ENCODE measurements at places on chromosomes 2 and 18.
A peak's percentile ranks its signal among the peaks of the same experiment; 100 is the strongest.

DNA sequence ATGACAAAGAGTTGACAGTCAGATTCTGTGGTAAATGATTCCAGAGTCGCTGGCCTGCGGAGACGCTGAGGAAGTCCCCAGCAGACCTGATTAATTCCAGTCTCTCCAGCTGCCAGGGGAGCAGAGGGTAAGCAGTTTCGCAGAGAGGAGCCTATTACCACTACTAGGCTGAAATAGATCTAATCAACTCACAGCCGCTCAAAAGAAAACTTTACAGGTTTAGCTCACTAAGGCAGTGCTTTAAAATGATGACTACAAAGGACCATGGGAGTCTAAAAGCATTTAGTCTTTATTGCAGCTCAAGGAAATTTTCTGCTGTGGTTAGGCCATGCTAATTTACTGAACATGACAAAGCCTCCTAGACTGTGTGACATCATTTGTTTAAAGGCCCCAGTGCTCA, 445.6 kb upstream of the POU3F3 start:
- no peak for DNase-seq

- peak; percentile 40 for DNase-seq
Measured at GRCh38 chr2:176461098-176461808, 192.0 kb downstream of the MTX2 start.

DNA sequence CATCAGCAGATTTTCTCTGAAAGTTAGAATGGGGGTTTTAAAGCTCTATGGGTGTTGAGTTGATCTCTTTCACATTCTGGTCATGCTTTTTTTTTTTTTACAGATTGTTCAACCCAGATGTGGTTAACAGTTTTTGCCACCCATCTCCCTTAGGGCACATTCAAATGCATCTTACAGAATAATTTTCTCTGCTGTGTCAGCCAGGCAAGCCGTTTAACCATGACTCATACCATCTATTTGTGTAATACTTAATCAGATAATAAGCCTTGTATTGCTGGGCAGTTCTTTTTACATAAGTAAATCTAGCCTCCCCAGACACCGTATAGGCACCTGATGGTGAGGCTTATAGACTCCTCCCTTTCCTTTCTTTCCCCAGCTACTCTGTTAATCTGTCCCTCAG, 62.0 kb downstream of the TGIF1 start:
- no peak for DNase-seq

DNA sequence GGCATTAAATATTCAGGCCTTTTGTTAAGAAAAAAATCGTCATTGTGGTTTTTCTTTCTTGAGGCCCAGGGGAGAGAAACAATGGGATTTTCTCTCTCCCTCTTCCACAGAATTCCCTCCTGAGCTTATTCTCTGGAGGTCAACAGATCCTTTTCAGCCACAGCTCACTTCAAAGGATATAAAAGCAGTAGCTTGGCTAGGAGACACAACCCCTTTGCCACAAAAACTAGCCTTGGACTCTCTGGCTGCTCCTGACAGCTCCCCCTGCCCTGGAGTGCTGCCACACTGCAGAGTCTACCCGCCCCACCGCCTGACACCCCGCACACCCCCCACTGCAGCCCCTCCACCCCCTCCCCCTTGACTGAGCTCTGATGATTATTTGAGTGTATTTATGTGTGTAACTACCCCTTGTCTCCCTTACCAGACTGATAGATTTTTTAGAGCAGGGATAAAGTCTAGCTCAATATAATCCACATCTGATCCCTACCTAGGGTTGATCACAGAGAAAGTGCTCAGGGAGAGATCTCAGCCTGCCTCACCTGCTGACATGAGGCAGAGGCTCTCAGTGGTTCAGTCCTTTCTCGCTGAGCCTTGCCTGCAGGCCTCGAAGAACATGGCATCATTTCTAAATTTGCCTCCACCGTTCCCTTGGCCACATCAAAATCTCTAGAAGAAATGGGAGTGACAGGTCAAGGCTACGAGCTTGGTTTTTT, 132.2 kb upstream of the SP5 start:
- DNase-seq, result no peak

- DNase-seq, result no peak
Measured at GRCh38 chr2:149000158-149000938, 38.2 kb upstream of the LYPD6B start.

DNA sequence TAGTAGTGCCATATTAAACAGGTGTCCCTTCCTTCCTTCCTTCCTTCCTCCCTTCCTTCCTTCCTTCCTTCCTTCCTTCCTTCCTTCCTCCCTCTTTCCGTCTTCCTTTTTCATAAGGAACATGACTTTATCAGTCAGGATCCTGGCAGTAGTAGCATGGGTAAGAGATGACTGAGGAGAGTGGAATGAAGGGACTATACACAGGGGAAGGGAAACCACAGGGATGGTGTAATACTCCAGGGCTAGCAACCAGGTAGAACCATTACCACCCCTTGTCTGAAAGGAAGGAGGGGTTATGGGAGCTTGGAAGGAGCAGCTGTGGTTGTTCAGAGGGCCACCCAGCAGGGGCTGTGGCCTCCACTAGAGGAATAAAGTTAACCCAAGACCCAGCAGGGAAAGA, 23.2 kb upstream of the KDM3A start:
- DNase-seq, result no peak

- peak; percentile 68 for DNase-seq
Measured at GRCh38 chr2:106542746-106543359, 55.7 kb downstream of the CD8B2 start.

DNA sequence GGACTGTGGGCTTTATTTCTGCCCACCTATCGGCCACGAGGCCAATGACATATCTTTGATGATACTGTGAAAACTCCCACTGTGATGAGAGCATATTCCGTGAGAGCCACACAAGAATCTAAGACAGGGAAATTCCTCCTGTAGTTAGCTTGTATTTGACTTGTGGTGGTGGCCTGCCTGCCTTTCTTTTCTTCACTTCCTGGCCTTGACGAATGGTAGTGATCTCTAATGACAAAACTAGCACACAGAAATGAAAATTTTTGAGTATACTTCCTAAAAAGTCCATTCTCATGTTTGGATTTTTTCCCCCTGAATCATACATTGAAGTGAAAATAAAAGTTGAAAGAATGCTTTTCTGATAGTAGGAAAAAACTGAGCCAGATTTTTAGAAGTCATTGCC, 94.4 kb downstream of the MGAT5 start:
- no peak for DNase-seq

DNA sequence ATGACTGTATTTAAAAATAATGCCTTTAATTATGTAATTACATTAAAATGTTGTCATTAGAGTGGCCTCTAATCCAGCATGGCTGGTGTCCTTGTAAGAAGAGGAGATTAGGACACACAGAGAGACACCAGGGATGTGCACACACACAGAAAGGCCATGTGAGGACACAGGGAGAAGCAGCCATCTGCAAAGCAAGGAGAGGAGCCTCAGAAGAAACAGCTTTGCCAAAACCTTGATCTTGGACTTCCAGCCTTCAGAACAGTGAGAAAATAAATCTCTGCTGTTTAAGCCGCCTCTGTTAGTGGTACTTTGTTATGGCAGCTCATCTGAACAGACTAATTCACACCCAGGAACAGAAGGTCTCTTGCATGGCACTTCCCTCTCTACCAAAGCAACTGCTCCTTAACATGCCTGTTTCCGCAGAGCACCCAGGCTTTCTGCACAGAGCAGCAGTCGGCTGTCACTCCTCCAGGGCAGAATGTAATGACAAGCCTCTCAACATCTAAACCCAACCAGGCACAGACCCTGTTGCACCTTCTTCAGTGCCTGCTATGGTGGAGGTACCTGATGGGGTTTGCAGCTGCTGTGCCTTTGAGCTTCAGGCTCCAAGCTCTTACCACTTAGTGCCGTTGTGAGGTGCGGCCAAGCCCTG, 377.7 kb downstream of the TDRD15 start:
- DNase-seq, result no peak

- no peak for DNase-seq
Measured at GRCh38 chr18:42011053-42011452, 56.0 kb downstream of the PIK3C3 start.

DNA sequence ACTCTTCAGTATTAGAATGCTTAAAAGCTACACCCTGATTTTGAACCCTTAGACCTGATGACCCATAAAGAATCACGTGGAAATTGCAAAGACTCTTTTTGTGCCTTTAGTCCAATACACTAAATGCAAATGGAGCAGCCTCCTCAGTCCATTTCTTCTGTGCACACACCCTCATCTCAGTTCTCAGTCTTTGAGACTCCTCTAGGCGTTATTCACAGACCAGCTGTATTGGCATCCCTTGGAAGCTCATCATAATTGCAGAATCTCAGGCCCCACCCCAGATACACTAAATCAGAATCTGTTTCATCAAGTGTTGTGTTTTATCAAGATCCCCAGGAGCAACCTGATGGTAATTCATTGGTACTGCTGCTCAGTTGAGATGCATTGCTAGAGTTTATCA, 335.0 kb upstream of the ATP5MC3 start:
- no peak for DNase-seq

- no peak for DNase-seq
Measured at GRCh38 chr2:82993609-82994008, 1465.5 kb downstream of the SUCLG1 start.

- no peak for DNase-seq
Measured at GRCh38 chr18:6719098-6719846, 10.2 kb upstream of the ARHGAP28 start.

DNA sequence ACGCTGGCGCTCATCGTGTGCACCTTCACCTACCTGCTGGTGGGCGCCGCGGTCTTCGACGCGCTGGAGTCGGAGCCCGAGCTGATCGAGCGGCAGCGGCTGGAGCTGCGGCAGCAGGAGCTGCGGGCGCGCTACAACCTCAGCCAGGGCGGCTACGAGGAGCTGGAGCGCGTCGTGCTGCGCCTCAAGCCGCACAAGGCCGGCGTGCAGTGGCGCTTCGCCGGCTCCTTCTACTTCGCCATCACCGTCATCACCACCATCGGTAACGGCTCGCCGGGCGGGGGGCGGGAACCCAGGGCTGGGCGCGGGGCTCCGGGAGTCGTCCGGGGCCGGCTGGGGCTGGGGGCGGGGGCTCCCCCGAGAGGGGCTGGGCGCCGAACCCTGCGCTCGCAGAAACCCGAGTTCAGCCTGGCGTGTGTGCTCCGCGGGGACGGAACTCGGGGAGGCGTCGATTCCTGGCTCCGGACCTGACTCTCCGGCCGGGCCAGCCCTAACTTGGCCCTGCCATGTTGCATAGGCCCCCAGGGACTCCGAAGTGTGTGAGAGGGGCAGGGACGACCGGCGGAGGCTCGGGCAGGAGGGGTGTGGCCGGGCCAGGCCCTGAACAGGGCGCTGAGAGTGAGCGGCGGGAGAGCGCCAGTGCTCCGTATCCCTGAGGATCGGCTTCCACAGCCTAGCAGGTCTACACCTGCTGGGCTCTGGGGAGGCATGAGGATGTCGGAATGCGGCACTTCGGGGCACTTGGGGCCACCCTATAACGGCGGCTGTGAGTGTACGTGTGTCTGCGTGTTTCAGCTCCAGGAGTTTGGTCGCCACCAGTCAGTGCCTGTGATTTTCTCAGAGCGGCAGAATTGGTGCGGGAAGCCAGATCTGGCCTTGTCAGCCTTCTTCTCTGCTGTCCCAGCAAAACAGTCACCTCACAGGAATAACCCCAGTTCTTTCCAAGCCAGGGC, 651 bp downstream of the KCNK3 start:
- DNase-seq, result no peak

DNA sequence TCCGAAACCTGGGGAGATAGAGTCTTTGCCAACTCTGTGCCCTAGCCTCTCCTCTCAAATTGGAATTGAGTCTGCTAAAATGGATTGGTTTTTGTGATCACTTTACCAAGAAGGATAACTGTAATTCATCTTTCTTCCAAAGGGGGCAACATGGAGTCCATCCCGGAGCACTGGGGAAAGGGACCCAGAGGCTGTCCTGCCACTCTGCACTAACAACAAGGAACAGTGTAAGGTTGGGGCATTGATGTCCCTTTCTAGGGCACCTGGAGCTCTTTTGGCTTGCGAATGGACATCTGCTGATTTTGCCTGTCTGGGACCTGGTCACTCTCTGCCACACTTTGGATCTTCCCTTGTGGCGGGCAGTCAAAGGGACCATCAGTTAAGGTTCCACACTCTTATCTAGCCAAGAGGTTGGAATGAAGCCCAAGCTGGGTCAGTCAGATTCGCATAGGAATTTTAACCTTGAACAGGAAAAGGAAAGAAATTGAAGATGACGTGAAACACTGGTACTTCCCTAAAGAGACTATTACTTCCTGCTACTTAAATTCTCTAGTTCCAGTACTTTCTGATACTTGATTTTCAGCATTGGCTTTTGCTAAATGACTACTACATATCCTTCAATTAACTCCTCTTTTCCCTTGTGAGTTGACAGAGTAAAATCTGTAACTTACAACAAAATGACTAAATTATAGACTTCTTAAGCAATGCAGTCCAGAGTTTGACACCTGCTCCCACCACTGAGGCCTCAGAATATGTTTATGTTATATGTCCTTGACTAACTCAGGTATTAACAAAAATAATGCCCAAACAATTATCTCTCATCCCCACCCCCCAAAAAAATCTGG, 64.7 kb upstream of the KLF7 start:
- DNase-seq, result no peak

DNA sequence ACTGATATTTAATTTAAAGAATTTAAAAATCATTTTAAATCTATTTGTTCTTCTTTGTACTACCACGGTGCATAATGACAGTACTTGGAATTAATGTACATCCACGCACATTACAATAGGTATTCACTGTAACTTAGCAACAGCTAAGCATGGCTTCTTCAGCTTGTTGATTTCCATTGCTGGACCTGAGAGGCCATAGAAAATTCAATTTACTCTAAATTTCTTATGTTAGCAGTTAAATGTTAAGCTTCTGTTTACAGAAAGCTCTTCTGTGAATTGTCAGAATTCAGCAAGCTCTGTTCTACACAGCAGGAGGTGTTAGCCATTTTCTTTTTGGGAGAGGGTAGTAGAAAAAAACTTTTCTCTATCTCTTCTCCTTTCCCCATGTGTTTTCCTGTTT, 1149.3 kb upstream of the CDH2 start:
- no peak for DNase-seq

DNA sequence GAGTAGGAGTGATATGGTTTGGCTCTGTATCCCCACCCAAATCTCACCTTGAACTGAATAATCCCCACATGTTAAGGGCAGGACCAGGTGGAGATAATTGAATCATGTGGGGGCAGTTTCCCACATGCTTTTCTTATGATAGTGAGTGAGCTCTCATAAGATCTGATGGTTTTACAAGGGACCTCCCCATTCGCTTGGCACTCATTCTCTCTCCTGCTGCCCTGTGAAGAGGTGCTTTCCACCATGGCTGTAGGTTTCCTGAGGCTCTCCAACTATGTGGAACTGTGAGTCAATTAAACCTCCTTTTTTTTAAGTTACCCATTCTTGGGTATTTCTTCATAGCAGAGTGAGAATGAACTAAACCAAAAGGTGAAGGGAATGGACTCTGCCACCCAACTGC, 207.5 kb downstream of the LOXHD1 start:
- DNase-seq, result no peak

GRCh38 chr2:36044411-36044810, 311.2 kb upstream of the CRIM1 start:
- DNase-seq, result no peak

- DNase-seq, result no peak
Measured at GRCh38 chr18:59509481-59510442, 150.7 kb upstream of the LMAN1 start.

Measured in hindlimb muscle (tissue), 1 donor.